ENCODE measurements at places on chromosomes 7 and 10.

GRCh38 chr7:96686305-96686704, 23.3 kb downstream of the SEM1 start:
- no peak for DNase-seq

GRCh38 chr10:1762076-1762475, 24.8 kb upstream of the ADARB2 start:
- no peak for DNase-seq

DNA sequence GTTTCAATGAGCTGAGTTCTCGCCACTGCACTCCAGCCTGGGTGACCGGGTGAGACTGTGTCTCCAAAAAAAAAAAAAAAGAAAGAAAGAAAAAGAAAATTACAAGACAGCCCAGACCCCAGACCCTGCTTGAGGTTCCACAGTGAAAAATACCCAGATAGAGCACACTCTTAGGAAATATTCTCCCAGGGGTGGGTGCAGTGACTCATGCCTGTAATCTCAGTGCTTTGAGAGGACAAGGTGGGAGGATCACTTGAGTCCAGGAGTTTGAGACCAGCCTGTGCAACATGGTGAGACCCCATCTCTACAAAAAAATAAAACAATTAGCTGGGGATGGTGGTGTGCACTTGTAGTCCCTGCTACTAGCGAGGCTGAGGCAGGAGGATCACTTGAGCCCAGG, 41.1 kb upstream of the GTF2IRD1 start:
- no peak for DNase-seq

DNA sequence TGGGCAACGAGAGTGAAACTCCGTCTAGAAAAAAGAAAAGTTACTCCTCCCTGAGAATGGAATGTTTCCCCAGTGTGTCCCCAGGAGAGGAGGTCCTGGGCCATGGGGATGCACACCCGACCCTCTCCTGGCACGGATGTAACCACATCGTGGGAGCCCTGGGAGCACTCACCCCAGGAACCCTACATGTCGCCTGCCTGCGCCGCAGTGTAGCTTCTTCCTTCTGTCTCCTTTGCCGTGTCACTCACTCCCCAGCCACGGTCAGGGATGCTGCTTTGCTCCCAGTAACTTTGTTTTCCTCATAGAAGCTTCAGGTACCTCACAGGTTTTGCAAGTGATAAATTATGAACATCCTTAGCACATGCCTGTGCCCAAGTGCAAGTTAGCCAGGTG, 82.0 kb downstream of the EZH2 start:
- no peak for DNase-seq

DNA sequence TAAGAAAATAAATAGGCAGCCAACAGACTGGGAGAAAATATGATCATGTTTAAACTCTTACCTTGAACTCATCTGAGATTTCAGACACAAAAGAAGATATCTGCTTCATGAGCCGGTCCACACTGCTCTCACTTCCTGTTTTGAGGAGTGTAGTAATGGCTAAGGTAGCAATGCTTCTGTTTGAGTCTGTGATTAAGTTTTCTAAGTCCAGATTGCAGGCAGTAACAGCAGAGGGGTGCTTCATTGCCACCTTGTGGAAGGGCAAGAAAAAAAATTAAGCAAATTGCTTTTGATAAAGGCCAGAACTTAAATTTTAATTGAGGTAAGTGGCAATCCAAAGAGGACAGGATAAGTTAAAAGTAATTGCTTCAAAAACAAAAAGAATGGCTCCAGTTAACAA, 69.1 kb downstream of the MEST start:
- DNase-seq, result no peak

GRCh38 chr7:132777414-132777813, 201.1 kb upstream of the PLXNA4 start:
- no peak for DNase-seq

- no peak for DNase-seq
These were observed 10.1 kb upstream of the OPN4 start for GRCh38 chr10:86644152-86644793.

DNA sequence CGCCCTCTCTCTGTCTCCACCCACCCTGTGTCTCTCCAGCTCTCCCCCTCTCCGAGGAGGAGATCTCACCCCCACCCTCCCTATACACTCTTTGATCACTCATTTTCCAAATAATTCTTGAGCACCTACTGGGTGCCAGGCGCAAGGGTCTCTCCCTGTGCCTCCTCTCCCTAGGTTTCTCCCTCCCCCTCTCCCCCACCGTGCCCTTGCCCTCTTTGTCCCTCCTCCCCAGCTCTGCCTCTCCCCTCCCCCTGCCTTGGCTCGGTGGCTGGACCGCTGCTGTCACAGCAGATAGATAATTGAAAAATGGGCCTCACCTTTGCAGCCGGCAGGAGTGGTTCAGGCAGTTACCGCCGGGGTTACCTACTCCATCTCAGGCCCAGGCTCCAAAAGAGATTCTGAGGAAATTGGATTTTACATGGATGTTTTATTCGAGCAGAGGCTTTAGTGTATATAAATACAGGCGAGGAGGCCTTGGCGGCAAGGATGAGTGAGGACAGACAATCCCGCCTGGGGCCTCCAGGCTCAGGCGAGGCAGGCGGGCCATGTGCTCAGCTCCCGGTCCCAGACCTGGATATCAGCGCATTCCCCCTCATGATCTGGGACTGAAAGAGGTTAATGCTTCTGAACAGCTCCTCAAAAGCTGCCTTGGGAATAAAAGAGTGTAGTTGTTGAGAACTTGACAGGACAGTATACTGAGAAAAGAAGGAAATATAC, 60.8 kb upstream of the BTRC start:
- DNase-seq, result no peak

All from activated naive CD4-positive, alpha-beta T cell (primary cell).